ENCODE measurements at places on chromosomes 1 and 21.

- DNase-seq: no peak
Observed at GRCh38 chr1:162566870-162567269, 5.3 kb downstream of the UAP1 start.

- DNase-seq: no peak
Observed at GRCh38 chr1:218496561-218496960, 151.4 kb downstream of the TGFB2 start.

DNA sequence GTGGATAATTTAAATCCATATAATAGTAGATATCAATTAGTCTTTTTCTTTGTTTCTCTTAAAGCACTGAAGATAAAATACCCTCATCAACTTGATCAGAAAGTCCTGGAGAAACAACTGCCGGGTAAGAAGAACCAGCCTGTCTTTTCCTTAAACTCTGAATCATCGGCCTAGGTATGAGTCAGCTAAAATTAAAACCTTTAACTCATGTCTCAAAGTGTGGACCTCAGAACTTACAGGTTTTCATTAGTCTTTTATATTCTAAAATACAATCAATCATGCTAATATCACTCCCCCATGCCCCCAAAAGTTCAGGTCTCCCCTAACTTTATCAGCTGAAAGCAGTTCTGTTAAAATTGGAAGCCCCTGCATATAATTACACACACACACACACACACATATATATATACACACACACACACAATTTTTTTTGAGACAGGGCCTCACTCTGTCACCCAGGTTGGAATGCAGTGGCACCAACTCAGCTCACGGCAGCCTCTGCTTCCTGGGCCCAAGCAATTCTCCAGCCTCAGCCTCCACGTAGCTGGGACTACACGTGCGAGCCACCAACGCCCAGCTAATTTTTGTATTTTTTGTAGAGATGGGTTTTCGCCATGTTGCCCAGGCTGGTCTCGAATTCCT lies 61.3 kb downstream of the B3GALNT2 start:
- DNase-seq: no peak

DNA sequence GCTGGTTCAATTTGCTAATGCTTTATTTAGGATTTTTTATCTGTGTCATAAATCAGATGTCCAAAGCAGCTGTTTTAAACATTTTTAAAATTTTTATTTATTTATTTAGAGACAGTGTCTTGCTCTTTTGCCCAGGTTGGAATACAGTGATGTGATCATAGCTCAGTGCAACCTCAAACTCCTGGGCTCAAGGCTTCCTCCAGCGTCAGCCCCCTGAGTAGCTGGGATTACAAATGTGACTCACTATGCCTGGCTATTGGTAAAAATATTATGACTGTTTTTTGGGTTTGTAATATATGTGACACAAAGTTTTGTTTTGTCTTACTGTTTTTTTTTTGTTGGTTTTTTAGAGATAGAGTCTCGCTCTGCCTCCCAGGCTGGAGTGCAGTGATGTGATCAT lies 11.8 kb downstream of the ZBED6 start:
- DNase-seq: no peak

DNA sequence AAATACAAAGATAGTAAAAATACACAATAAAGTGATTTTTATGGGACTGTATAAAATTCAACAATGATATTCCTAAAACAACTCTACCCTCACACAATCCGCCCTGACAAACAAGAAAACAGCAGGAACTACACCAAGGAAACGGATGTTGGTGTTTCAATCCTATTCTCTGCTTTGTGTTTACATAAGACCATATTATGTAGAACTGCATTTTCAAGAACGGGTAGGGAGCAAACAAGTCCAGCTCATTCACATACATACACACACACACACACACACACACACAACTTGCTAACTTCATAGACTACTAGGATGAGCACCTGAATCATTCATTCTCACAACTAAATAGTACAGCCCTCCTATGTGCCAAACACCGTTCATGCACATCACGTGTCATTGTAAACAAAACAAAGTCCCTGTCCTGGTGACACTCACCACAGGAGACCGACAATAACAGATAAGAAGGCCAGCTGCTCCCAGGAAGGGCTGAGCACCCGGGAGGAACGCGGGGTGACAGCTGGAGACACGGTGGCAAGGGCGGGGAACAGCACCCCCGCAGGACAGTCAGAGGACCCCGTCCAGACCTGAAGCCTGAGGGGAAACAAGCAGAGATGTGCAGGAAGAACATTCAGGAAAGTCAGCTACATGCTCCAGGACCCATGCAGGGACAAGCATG lies 43.0 kb downstream of the NPHP4 start:
- no peak for DNase-seq

DNA sequence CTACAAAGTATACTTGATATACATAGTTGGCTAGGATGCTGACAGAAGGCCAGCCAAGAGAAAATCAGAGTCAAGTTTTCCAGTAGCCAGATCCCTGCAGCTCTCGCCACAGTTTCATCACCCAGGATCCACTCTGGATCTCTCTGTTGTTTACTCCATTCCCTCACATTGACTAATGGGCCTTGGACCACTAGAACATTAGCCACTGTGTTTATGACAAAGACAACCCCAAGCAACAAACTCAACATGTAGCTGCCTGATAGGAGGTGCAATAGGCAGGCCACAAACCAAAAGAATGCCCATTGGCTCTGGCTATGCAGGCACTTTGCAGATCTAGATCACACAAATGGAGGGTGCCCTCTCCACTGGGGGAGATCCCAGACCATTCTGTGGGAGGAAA lies 44.2 kb downstream of the ARHGEF11 start:
- no peak for DNase-seq

DNA sequence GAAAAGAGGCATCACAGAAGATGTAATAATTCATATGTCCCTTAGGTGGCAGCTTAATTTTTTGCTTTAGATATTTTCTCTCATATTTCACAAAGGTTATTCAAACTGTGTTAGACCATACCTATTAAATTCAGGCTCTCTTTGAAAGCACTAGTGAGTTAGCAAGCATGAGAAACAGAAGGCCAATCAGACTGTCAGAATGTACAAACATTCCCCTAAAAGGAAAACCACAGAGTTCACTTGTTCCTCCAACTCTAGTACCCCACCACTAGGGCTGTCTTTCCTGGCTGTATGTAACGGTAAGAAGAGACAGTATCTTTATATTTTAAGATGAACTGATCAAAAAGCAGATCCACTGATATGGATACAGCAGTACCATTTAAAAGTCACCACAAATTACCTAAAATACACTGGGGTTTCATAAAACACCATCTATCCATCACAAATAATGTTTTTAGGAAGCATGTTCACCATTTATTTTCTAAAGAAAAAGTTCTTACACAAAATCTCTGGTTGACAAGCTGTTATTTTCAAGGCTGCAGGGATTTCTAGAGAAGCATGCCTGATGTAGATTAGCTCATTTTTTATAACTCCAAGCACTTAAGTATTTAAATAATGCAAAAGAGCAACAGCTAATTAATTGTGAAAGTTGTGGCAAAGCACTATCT lies 1.8 kb downstream of the ARPC5 start:
- DNase-seq: peak; percentile 17

DNA sequence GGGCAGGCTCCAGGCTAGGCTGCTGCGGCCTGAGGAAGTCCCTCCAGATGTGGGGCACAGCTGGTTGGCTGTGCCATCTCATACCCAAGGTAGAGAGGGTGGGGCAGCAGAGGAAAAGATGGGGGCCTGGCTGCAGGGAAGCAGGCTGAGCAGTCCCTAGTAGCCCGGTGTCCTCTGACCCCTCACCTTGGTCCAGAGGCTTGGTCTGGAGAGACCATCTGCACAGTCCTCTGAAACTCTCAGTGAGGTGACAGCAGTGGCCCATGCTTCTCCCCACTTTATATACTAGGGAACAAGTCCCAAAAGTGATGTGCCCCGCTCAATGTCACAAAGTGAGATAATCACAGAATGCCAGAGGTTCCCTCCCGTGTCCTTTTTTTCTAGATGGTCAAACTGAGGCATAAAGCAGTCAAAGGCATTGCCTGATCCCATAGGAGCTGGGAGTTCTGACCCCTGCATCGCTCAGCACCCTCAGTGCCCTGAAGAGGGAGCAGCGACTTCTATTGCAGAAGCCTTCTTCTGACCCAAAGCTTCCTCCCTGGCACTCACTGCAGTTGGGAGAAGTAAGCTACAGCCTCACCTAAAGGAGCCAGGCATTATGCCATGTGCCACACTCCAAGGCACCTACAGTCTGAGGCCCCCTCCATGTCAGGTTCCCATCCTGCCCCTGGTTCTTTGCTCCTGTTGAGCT lies 45.5 kb downstream of the TRABD2B start:
- no peak for DNase-seq
